ENCODE measurements at places on chromosomes 16 and 17.

GRCh38 chr17:63474174-63474573, 2.7 kb upstream of the ACE start:
- DNase-seq, result no peak

DNA sequence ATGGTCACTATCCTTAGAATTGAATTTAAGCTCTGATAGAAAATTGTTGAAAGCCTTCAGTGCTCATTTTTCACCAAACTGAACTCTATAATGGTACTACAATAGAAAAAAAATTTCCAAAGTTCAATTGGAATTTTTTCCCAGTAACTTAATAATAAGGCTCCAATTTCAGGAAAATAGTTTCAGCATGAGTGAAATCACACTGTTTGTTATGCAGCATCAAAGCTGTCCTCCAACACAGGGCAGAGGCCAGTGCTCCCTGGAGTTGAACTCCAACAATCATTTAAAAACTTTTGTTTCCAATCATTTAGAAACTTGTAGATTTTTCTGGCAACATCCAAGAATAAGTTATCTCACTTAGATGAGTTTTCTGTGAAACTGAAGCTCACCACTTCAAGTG, 103.1 kb upstream of the HSBP1 start:
- no peak for DNase-seq

DNA sequence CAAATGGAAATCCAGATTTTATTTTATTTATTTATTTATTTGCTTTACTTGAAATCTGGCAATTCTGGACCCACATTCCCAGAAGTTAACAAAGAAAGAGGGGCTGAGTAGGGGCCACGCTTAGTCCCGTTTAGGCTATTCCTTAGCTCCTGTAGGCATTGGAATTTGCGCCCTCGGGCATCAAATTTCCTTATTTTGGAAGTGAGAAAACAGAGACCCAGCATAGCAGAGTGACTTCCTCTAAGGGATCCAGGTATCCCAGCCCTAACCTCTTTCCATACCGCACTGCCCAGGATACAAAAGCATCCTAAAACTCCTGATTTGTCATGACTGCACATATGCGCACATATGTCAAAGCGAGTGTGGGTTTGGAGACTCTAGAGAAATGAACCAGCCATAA, 19.0 kb upstream of the SMG1 start:
- DNase-seq, result no peak

DNA sequence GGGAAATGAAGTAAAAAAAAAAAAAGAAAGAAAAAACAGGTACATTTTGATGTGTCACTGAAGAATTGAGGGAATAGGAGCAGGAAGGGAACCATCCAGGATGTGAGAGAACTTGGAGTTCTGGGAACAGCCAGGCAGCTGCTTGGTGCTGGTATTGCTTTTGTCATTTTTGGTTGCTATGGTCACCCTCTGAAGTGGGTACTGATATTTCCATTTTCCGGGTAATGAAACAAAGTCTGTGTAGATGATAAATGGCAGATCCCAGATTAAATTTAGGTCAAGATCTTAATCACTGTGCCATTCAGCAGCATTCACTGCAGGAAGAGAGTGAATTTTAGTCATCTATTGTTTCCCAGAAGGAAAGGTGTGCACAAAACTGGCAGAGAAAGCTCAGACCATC, 93.6 kb downstream of the ABCA8 start:
- DNase-seq, result no peak

Data from activated CD4-positive, alpha-beta T cell treated with anti-CD3 and anti-CD28 coated beads, Interleukin-10, Interleukin-2, amounts not matched to agents 100 ng/mL and 50 ng/mL, durations not matched to agents 16 hours and 8 hours (primary cell).